Liver (tissue), 10 donors: ENCODE measurements at places on chromosomes 16 and 17. TPM values are rescaled to one million over a fixed set of nuclear protein-coding genes. Genes with fewer than 3 reads are reported as not detected.

DNA sequence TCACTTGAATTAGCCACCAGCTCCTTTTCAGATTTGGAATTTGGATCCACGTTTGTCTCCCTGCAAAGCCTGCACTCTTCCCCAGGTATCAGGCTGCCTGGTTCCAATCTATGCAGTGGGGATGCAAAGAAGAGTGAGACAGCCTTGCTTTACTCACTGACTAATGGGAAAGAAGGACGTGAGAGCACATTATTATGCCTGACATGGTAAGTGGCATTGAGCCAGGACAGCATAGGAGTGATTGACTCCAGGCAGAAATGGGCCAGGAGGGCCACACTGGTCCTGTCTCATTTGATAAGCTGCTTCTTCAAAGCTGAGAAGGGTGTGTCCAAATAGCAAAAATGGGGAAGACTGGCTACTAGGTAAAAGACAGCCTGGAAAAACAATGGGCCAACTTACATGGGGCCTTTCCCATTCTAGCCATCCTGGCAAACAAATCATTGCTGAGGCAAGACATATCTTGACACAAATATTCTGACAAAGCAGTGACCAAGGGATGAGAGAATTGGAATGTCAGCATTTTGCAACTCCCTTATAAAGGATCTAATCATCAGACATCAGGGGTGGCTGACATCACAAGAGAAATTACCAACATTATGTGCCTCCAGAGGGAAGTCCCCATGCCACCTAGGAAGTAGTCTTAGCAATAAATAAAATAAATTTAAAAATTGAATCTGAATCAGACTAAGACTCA, 38.6 kb downstream of the CDH11 start:
- no peaks in the 10 kb centered on the region for H3K36me3 ChIP-seq
- no peak overlapping the region for H3K27ac ChIP-seq
- no peaks in the 10 kb centered on the region for H3K27me3 ChIP-seq
- DNase-seq = no peak
- no peak overlapping the region for H3K4me3 ChIP-seq

GRCh38 chr17:48542698-48543106, 2.2 kb downstream of the HOXB2 start:
- H3K36me3 ChIP-seq = no peaks in the 10 kb centered on the region
- H3K27ac ChIP-seq = peak overlapping the region; percentile 61
- DNase-seq = no peak
- H3K4me3 ChIP-seq = peak overlapping the region; percentile 27
- H3K4me1 ChIP-seq = peaks cover 3% of the 10 kb centered on the region
- peaks cover 3% of the 10 kb centered on the region for H3K27me3 ChIP-seq

- H3K4me3 ChIP-seq = no peak overlapping the region
- no peak overlapping the region for H3K27ac ChIP-seq
- H3K36me3 ChIP-seq = peaks cover 17% of the 10 kb centered on the region
- no peaks in the 10 kb centered on the region for H3K4me1 ChIP-seq
- no peaks in the 10 kb centered on the region for H3K27me3 ChIP-seq
Measured at GRCh38 chr17:62615503-62615902, 12.0 kb upstream of the MRC2 start.

The TPPP3 gene
- total RNA-seq = 0.84 TPM

The RAB11FIP4 gene
- total RNA-seq = 3.1 TPM

The TXNDC11 gene
- 26.4 TPM for total RNA-seq

The CX3CL1 gene
- 4.8 TPM for total RNA-seq
